CD4-positive, alpha-beta T cell treated with Interleukin-2 at 100 ng/mL for 4 hours (primary cell): ENCODE measurements at places on chromosomes 12 and 14.

DNA sequence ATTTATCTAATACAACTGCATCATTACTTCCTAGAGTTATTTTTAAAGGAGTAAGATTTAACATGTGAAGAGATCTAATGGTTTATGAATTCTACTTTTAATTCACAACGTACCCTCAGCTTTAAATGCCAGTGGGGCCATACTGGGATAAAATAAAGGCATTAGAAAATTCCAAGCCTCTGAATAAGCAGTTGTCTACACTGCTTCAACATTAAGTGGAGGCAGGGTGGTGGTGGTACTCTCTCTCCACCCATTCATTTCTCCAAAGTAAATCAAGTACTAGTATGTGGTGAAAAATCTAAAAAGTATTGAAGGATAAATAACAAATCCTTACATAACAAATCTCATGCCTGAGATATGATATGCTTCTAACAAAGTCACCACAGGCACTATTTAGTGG, 52.4 kb downstream of the FERMT2 start:
- no peak for DNase-seq

DNA sequence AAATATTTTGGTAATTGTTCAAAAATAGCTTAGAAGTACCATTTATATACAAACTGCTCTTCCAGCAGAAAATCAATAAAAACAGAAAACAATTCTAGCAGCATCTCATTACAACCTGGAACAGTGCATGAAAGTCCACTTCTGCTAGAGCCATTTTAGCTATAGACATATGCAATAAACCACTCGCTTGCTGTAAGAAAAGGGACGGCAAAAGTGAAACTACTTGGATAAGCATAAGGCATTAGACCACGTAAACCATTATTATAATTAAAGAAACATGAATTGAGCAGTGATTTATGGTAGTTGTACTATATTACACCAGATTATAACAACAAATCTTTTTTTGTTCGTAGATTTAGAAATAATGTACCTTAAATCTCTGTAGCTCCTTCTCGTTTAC, 48.7 kb downstream of the LRIG3 start:
- no peak for DNase-seq

GRCh38 chr12:17134315-17134714, 528.4 kb upstream of the LMO3 start:
- no peak for DNase-seq

GRCh38 chr12:116236148-116236731, 41.3 kb downstream of the MED13L start:
- peak; percentile 70 for DNase-seq

- DNase-seq = no peak
Observed at GRCh38 chr14:102138535-102138934, 1.2 kb upstream of the WDR20 start.

DNA sequence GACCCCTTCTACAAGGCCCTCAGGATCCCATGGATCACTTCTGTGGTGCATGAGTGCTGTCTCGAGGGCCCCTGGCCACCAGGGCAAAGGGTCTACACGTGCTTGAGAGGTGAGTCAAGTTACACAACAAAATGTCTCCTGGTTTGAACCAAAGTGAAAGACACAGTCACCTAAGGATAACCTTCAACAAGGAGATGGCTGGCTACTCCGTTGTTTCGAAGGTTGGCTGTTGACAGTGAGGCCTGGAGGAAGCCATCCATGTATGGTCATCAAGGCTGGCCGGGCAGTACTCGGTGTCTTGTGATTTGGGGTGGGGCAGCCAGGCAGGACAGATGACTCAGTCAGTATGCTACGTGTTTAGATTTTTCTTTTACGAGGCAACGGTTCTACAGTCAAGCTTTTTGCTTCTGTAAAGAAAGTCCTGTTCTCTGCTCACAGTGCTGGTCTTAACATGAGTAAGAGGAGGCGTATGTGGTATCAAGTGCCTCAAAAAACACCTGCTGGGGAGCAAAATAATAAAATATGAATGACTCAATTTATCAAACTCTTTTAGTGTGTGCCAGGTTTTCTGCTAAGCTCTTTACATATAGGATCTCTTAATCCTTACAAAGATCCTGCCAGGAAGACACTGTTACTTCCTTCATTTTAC, 18.0 kb upstream of the NT5DC3 start:
- no peak for DNase-seq

GRCh38 chr12:119710374-119710964, 42.5 kb downstream of the PRKAB1 start:
- DNase-seq = no peak

DNA sequence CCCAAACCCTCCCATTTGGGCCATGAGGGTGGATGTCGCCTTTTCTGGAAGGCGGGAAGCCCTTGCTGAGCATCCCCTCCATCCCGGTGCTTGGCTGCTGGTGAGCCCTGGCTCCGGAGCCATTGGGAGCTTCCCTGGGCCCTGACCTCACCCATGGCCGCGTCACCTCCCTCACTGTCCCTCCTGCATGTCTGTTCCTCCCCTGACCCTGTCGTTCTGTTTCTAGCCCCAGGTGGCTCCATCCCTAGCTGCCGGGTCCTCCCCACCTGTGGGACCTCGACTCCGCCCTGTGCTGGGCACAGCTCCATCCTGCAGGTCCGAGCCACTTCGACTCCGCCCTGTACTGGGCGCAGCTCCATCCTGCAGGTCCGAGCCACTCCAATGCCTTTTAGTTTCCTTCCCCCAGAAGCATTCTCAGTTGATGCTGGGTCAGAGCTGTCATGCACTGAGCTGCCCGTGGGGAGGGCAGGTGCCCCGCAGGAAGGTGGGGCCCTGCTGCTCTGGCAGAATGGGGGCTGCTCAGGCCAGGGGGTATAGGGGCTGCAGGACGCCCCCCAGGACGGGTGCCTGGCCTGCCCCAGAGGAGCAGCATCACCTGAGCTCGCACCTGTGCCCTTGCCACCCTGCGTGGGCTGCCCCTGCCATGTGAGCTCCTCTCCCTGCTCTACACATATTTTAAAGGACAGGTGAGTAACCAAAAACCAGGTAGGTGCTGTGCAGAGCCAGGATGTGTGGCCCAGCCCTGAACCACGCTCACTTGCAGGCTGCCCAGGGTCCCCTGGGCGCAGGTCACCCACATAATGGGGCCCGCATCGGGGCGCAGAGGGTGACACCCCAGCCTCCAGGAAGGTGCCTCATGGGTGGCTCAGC, 19.0 kb downstream of the NOC4L start:
- DNase-seq = no peak

DNA sequence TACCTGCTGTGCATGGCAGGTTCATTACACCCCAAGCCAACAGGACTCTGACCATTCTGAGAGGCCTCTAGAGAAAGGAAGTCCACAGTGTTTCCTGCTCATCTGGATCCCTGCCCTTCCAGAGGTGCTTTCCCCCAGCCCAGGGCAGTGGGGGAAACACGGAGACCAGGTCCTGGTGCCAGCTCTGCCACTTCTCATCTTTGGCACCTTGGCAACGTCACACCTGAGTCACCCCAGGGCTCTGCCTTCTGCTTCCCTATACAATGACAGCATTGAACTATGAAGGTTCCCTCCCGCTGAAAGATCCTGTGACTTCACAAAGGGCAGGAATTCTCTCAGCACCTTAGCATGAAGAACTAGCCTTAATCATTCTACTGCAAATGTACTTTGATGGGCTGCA, 74.9 kb downstream of the ANO2 start:
- no peak for DNase-seq

DNA sequence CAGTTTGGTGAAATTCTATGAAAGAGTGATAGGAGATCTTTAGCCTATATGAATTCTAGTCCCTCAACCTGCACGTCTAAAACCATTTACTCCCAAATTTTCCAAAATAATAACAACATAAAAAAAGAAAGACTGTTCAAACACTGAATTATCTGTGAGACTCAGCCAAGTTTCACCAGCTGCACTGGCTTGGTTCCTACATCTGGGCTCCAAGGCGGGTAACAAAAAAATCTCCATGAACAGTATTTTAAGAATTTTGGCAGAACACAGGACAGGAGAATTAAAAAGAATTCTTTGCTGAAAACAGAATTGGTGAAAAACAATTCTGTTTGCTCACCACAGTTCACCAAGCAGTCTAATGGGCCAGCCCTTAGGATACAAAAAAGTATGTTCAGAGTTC, 536.8 kb upstream of the ATP2B1 start:
- no peak for DNase-seq

- no peak for DNase-seq
Observed at GRCh38 chr14:86646696-86647690, 1117.0 kb downstream of the FLRT2 start.

- DNase-seq = no peak
Observed at GRCh38 chr12:64558754-64559153, 51.5 kb upstream of the RASSF3 start.

- DNase-seq = no peak
Observed at GRCh38 chr14:85296456-85297210, 233.3 kb upstream of the FLRT2 start.
